ENCODE measurements at places on chromosomes 2 and 18. TPM values are rescaled to one million over a fixed set of nuclear protein-coding genes. Genes with fewer than 3 reads are reported as not detected.

The KYNU gene
- 143 TPM for total RNA-seq

The ANKRD36B gene
- total RNA-seq: 32.3 TPM

DNA sequence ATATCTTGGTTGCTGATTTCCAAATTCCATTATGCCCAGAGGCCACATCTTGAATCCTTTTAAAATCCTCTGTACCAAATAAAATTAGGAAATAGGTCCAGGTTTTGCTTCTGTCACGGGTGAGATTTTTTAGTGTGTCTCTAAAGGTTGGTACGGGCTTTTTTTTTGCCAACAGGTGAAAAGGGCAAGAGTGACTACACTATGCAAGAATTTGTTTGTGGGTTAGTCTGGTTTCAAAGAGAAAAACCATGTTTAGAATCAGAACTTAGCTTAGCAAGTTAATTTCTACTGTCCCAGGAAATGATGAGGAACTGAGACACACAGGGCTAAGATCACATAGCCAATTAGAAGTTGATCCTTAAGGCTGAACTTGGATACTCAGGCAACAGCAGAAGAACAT, 41.7 kb downstream of the POLR1A start:
- DNase-seq: peak; percentile 8

DNA sequence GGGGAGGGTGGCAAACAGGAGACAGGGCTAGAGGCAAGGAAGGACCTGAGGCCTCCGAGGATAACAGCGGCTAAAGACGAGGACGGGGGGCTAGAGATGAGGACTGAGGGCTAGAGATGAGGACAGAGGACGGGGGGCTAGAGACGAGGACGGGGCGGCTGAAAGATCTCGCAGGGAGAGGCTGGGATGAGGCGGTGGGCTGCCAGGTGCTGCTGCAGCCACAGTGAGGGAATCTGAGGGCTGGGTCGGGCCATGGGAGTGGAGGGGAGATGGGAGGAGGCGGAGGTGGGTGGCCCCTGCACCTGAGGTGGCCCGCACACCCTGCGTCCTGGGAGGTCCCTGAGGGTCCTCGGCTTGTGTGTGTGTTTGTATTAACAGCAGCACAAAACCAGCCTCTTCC, 350.2 kb upstream of the SALL3 start:
- DNase-seq: no peak

DNA sequence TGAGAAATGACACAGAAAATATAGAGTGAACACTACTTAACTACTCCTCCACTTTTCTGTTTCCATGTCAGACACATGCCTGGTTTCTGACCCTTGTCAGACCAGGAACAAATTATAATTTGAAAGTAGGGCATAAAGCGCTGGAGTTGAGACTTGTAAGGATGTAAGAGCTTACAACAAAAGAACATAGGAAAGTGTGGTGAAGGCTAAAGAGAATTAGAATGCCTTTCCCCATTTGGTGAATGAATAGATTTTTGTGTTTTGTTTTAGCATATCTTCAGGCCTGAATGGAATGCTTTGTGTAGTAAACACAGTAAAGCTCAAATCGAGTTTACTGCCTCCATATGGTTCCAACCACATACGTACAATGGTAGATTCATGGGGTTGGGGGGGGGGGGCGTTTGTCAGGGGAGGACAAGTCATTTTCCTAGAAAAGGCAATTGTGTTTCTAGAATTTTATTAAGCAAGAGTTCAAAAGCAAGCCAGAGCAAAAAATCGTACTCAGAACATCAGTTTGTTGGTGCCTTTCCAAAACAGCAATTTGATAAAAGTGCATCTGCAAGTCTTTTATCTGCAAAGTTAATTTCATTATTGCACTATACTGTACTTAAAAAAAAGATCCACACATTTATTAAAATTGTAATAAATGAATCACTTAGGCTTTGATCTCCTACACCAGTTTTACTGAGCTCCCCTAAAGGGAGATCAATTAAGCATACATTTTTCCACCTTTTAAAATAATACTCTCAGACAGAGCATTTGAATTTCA, 30.9 kb downstream of the NRXN1 start:
- no peak for DNase-seq

- no peak for DNase-seq
Observed at GRCh38 chr2:31256611-31257382, 22.8 kb downstream of the EHD3 start.

DNA sequence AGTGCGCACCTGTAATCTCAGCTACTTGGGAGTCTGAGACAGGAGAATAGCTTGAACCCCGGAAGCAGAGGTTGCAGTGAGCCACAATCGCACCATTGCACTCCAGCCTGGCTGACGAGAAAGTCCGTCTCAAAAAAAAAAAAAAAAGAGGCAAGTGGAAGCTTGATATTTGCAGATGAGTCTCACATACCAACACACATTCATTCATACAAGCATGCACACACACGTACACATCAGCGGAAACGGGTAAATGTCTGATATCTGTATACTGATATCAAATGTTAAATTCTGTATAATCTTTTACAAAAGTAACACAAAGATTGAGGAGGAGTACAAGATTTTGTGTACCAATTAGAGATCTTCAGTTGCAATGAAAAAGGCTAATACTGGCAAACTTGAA, 47.8 kb upstream of the SPOPL start:
- no peak for DNase-seq

- no peak for DNase-seq
Observed at GRCh38 chr2:199469514-199470360, 12.0 kb upstream of the SATB2 start.

The ST6GAL2 gene
- 0.34 TPM for total RNA-seq

- no peak for DNase-seq
Observed at GRCh38 chr2:176161825-176162626, 4.9 kb downstream of the HOXD3 start.

DNA sequence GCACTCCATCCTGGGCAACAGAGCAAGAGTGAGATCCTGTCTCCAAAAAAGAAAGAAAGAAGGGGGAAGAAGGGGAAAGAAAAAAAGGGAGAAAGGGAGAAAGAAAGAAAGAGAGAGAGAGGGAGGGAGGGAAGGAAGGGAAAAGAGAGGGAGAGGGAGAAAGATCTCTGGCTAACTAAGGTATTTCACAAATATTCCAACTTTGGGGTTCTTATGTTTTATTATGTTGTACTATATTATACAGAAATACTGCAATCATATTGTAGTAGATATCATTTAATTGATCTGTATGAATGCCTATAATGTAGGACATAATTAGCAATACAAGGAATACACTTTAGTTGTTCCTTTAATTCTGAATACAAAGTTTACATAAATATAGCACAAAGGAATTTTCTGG, 70.1 kb upstream of the STAM2 start:
- no peak for DNase-seq

DNA sequence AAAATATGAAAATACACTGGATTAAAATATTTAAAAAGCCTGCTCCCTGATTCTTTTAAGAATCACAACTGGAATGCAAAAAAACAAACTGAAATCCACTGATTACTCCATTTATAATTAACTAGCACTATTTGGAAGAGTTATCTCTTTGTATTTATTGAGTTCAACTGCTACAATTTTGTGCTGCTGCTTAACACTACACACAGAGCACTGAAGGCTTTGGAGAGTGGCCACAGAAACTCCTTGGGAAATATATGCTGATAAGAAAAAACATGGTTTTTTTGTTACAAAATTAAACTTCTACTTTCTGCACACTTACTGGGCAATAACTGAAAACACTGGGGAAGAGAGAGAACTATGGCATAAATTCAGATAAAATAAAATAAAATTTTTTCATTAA, 19.8 kb upstream of the BZW1 start:
- no peak for DNase-seq

GRCh38 chr2:45928946-45929345, 277.5 kb downstream of the PRKCE start:
- no peak for DNase-seq

DNA sequence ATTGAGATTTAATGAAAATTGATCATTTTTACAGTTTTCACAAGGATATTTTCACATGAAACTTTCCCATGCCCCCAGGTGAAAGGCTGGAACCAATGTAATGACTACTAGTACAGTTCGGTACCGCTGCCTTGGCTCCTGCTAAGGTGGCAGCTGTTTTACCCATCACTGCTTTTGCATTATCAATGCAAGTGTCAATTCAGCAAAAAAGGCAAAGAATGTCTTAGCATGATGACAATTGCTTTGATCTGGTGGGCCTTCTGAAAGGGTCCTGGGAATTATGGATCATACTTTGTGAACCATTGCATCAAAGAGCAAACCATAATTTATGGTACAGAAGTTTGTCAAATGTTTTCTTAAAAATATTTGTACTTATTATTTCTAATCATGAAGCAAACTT, 107.2 kb downstream of the KYNU start:
- no peak for DNase-seq

The SOX11 gene
- not detected for total RNA-seq

The SCG2 gene
- total RNA-seq: 0.84 TPM

GRCh38 chr2:14628901-14629300, 3.6 kb upstream of the LRATD1 start:
- DNase-seq: peak; percentile 82

- no peak for DNase-seq
Observed at GRCh38 chr2:172847188-172847587, 111.5 kb downstream of the RAPGEF4 start.

DNA sequence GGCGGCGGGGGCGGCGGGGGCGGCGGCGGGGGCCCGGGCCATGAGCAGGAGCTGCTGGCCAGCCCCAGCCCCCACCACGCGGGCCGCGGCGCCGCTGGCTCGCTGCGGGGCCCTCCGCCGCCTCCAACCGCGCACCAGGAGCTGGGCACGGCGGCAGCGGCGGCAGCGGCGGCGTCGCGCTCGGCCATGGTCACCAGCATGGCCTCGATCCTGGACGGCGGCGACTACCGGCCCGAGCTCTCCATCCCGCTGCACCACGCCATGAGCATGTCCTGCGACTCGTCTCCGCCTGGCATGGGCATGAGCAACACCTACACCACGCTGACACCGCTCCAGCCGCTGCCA, 644 bp downstream of the ONECUT2 start:
- no peak for DNase-seq

DNA sequence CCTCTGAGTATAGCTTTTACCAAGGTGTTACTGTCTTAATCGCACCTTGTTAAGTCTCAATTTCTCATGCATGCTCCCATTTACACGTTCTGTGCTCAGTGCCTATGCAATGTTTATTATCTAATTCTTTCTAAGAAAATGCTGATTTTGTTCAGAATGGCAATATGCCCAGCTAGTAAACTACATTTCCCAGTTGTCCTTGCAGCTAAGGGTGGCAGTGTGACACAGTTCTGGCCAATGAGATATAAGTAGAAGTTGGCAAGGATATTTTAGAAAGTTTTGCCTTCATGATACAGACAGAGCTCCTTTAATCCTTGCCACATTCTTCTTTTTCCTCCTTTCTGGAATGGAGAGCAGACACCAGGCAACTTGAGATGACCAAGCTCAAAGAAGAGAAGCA, 45.3 kb downstream of the POLE4 start:
- DNase-seq: no peak

The RELCH gene
- 20.7 TPM for total RNA-seq

The UGT1A10 gene
- total RNA-seq: not detected

DNA sequence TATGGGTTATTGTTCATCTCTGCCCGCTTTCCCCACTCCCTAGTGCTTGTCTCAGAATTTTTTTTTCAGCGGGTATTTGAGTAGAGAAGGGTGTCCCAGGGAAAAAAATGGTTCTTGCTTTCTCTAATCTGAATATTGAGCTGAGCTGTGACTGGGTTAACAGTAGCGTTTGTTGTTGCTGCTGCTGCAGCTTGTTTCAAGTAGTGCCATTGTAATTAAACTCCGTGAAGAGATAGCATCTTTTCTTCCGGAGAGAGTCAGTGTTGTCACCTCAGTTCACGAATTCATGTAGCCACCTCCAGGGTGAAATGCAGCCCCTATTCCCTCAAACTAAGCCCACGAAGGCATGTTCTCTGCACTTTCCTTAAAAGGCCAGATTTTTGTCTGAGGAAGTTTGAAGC, 1.5 kb upstream of the AAK1 start:
- DNase-seq: no peak

DNA sequence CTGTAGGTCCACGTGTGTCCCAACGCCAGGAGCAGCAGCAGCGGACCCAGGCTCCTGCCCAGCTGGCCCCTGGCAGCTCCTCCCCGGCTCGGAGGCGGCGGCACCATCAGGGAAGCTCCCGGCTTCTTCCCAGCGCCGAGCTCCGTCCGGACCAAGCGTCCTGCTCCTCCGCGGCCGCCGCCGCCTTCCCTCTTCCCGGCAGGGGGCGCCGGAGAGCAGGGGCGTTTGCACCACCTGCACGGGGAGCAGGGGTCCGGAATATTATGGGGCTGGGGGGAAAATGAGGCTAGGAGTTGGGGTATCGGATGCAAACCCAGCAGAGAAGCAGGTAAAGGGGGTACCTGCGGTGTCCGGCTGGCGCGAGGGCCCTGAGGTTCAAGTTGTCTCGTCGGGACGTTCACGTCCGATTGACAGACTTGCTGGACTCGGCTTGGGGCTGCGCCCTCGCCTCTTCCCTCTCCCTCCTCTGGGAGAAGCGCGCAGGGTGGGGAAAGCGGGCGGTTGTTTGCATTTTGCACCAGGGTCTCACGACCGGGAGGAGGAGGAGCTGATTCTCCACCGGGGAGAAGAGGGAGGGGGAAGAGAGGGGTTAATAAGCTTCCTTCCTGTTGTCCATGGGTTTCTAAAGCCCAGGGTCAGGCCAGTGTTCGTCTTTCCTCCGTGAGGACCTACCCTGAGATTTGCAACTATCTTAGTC, at the start of gene CCBE1:
TSS of gene CCBE1 (minus strand) at position 188 of the 697 bp plus-strand sequence.
- DNase-seq: peak; percentile 85

The HRH4 gene
- 0.10 TPM for total RNA-seq

- no peak for DNase-seq
Observed at GRCh38 chr18:63189041-63189440, 130.5 kb downstream of the BCL2 start.

- DNase-seq: no peak
Observed at GRCh38 chr2:44168681-44169154, at the start of gene PPM1B. TSS of gene PPM1B (plus strand) at chr2:44168875. CDS start at chr2:44201200, 32,325 bp downstream.

The AKAIN1 gene
- total RNA-seq: not detected

DNA sequence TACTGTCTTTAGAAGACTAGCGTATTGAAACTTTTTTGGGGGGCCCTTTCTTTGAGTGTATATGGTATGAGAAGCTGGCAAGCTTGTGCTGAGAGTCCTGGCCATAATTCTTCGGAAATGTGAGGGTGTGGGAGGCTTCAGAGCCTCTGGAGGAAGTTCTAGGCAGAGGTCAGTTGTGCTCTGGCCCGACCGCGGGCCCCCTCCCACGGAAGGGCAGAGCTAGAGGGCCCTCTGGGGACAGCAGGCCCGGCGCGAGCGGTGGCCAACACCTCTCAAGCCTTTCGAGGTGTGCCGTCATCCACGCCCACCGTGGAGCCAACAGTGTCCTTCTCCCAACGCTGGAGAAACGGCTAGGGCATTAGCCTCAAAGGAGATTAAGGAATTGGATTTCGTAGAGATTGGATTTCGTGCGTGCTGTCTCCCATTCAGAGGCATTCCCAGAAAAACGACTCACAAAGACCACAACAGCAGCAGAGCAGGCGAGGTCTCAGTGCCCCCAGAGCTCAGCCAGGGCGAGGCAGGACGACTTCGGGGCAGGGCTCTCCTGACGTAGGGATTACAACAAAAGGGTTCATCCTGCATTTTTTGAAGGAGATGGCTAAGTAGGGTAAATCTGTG, 2.2 kb upstream of the MTCL1 start:
- DNase-seq: no peak

The MGAT4A gene
- total RNA-seq: 4.6 TPM

- DNase-seq: peak; percentile 75
Observed at GRCh38 chr18:46387441-46388131, 269.4 kb downstream of the LOXHD1 start.

The ACADL gene
- total RNA-seq: not detected

The GIGYF2 gene
- total RNA-seq: 90.3 TPM

- no peak for DNase-seq
Observed at GRCh38 chr2:172848519-172848918, 112.9 kb downstream of the RAPGEF4 start.

The XDH gene
- total RNA-seq: 47.5 TPM

GRCh38 chr2:11512431-11512830, 21.4 kb upstream of the GREB1 start:
- no peak for DNase-seq
